ENCODE measurements at places on chromosomes 6 and 20. TPM values are rescaled to one million over a fixed set of nuclear protein-coding genes. Genes with fewer than 3 reads are reported as not detected.

- no peak for DNase-seq
These were observed 19.2 kb upstream of the LMBRD1 start for GRCh38 chr6:69816026-69816425.

- DNase-seq = no peak
These were observed 5.4 kb downstream of the PPDPF start for GRCh38 chr20:63525971-63526370.

DNA sequence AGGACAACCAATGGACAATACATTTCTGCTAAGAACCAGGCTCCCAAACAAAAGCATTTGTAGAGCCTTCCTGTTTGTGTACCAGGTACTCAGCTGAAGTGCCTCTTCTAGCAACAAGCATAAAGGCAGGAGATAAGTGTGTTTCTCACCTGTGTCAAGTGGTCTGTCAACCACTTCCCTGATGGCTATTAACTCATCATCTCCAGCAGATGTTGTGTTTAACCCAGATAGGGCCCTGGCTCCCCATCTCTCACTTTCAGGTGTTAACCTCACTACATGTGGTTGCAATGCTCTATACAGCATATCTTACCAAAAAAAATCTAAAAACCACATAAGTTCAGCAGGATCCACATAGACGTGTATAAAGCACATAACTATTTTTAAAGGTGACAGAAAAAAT is 9.6 kb upstream of the IL17A start:
- DNase-seq = no peak

- no peak for DNase-seq
These were observed 241.8 kb downstream of the ADGRG6 start for GRCh38 chr6:142543606-142544005.

DNA sequence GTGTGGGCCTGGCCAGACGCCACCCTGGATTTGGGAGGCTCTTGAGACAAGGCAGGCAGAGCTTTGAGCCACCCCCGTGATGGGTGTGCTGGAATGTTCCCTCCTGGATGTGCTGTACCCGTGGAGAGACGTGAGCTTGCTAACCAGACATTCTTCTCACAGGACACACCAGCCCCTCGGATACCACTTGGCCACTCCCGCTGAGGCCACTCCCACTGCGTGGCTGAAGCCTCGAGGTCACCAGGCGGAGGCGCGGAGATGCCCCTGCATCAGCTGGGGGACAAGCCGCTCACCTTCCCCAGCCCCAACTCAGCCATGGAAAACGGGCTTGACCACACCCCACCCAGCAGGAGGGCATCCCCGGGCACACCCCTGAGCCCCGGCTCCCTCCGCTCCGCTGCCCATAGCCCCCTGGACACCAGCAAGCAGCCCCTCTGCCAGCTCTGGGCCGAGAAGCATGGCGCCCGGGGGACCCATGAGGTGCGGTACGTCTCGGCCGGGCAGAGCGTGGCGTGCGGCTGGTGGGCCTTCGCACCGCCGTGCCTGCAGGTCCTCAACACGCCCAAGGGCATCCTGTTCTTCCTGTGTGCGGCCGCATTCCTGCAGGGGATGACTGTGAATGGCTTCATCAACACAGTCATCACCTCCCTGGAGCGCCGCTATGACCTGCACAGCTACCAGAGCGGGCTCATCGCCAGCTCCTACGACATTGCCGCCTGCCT is 14.1 kb downstream of the SLCO4A1 start:
- DNase-seq = no peak

DNA sequence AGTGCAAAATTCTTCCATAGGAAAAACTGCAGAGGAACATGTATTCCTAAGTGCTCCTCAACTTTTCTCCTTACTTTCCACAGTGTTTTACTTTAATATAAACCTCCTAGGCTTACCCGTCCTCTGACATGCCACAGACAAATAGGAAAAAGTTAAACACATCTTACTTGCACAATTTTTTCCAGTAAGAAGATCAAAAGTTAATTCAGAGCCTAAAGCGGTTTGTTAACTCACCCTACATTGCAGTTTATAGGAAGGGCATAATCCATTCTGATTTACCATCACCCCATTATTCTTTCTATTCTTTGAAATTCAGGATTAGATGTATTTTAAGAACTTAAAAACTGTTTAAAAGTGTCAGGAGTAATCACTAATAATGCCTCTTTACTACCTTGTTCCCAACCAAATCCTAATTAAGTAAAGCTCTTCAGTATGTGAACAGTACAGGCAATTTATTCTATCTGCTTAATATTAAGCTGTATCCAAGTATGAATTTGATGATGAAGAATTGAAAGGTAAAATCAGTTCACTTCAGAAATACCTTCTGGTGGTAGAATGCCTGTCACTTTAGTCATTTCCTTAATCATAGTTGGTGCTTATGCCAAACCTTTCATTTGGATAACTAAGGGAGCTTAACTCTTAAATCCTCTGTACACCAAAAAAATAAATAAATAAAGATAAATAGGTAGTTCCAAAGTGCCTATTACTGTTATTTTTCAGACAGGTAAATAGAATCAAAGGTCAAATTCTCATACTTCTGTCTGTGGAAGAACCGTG is 292.0 kb downstream of the ALDH8A1 start:
- no peak for DNase-seq

Gene DEFB119
- total RNA-seq = 3.1 TPM

GRCh38 chr20:36392989-36393388 is 86.8 kb downstream of the DLGAP4 start:
- no peak for DNase-seq

DNA sequence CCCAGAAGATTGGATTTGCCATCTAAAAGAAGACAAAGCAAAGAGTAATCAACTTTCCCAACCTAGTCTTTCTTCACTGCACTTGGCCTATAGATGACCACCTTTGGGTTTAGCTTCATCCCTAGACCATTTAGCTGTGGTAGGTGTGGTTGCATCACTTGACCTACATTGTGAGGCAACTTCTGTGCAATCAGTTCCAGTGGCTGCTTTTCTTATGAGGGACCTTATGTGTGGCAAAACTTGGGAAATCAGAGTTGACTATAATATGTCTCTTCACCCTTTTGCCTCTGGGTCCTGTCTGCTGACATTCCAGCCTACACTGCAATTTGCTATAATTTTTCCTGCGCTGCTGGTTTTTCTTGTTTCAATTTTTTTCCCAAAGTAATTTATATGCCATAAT is 55.2 kb downstream of the PRDM13 start:
- DNase-seq = no peak

- no peak for DNase-seq
These were observed 109.6 kb upstream of the MAP3K4 start for GRCh38 chr6:160882006-160882405.

- no peak for DNase-seq
These were observed 202.5 kb downstream of the PREX1 start for GRCh38 chr20:48625136-48625900.

DNA sequence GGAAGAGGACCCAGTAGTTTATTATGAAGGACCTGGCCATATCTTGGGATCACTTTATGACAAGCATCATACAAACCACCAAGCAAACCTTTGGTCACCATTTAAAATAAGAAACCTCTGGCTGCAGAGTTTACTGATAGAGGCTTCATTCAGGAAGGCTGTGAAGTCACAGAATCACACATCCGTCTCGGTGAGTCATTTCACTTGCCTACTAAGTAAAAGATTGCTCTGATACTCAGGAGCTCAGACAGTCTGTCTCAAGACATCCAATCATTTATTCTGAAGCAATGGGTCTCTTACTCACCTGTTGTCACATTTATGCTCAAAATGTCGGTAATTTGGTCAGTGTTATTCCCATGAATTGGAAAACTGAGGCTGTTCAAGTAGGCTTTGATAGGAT is 33.7 kb downstream of the ADGRF5 start:
- DNase-seq = no peak
